NK-92 treated with Interleukin-12 subunit alpha and Interleukin-12 subunit beta, amount 100 ng/mL, for 24 hours (cell line): ENCODE measurements at places on chromosomes 6 and 20.

DNA sequence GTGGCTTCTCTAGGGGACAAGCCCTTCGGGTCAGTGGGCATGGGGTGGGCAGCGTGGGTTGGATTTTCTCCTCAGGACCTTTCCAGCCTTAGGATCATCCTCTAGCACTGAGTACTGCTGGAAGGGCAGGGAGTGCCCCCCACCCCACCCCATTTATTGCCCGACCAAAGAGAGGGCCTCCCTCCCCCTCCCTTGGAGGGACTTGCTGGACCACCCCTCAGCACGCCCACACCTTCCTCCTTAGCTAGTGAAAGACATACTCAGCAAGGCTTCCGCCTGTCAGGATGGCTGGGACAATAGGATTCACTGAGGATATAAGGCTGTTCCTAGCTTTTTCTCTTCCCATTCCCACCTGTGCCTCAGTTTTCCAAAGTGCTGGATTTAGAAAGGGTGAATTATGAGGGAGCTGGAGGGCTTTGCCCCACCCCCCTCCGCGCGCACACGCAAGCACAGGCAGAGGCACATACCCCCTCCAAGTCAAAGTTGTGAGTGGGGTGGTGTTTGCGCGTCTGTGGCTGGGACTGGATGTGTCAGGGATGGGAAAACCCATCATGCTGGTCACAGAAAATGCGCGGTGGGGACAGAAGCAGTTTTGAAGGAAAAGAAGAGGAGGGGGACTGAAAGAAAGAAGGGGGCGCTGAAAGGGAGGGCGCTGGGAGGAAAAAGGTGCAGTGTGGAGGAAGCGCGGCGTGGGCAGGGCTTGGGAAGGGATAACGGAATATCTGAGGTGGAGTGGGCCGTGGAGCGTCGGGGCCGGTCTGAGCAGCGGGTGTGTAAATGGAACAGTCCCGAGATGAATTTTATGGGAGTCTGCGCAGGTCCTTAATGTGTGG lies 693 bp upstream of the SLC29A1 start:
- no peak for DNase-seq

DNA sequence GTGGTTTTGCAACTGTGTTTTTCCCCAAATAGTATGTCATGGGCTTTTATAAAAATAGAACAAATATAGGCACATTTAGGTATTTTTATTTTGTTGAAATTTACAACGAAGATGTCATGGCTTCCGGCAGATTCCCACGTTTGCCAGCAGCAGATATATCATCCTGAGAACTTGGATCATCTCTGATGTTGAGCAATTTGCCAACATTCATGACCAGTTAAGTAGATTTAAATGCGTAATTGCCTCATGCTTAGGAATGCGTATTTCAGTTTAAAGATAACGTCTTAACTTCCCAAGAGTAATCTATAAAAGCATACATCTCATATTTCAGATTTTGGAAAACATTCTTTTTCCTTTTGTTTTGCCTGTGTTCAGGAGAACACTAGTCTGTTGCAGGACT lies 457.8 kb downstream of the QKI start:
- no peak for DNase-seq

- DNase-seq: no peak
Observed at GRCh38 chr20:1423625-1424106, 30.8 kb upstream of the FKBP1A start.

GRCh38 chr6:64672131-64672530 lies 1034.9 kb downstream of the EYS start:
- DNase-seq: no peak
